ENCODE measurements at places on chromosomes 12 and 14.

GRCh38 chr14:29242755-29243754 lies 476.5 kb downstream of the FOXG1 start:
- DNase-seq = no peak

DNA sequence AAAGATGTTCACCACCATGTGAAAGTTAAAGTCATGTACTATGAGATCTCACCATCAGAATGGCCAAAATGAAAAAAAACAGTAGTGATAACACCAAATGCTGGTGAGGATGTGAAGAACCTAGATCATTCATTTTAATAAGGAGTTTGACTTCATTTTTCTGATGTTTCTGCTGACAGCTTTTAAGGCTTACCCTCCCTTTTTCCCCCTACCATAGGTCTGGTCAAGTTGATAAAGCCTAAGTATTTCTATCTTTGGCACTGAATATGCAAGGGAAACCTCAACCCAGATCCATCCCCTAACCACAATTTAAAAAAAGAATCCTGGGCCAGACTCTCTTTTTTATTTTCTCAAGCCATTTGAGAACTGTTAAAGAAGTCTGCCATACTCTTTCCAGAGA lies 689.6 kb upstream of the FOXG1 start:
- no peak for DNase-seq

DNA sequence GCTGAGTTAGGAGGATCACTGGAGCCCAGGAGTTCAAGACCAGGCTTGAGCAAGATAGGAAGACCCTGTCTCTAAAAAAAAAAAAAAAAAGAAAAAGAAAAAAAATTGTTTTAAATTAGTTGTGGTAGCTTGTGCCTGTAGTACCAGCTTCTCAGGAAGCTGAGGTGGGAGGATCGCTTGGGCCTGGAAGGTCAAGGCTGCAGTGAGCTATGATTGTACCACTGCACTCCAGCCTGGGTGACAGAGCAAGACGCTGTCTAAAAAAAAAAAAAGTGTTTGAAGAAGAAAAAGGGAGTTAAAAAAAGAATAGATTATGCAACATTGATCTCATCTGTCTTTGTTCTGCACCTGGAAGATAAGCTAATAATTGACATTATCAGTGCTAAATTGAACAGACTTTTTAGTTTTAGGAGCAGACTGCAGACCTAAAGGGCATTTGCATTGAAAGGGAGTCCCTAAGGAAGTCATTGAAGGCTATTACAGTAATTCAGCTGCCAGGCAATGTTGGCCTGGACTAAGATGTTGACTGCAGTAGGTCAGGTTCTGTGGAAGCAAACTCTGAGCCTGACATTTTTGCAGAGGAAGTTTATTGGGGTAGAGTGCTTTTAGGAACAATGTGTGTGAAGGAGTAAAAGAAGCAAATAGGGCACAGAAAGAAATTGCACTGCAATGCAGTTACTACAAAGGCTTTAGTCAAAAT lies 215.8 kb downstream of the PCNX1 start:
- DNase-seq = no peak

GRCh38 chr14:24231263-24232120 lies 675 bp downstream of the NEDD8 start:
- DNase-seq = no peak

GRCh38 chr14:68741477-68741791 lies 51.4 kb downstream of the ZFP36L1 start:
- no peak for DNase-seq

DNA sequence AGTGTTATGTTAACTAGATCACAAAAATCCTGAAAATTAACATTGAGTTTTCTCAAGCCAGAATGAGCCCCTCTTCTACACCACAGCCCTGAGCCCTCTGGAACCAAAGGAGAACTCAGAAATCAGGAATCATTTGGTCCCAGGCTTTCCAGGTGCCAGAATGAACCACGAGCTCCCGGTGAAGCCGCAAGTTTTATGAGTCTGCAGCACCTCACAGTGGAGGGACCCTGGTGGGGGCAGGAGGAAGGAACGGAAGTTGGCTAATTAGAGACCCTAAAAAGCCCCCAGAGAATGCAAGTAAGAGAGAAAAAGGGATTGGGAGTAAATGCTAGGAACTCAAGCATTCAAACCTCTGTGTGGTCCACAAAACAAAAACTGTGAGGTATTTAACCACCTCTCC lies 52.9 kb upstream of the BCL2L14 start:
- DNase-seq = no peak

DNA sequence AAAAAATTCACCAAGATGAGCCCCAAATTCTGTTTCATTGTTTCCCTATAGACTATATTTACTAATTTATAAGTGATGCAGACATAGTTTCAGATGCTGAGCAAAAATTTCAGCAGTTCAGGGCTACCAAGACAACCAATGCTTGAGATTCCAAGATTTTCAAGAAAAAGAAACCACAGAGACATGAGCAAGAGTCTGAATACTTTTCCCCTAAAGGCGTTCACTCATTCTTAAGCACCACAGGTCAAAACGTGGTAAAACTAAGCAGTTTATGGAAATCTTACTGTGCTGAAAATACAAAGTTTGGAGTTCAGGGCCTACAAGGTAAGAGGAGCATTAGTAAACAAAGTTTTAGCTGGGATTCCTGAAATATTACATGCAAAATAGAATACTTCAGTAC lies 221.2 kb downstream of the KCNH5 start:
- DNase-seq = no peak

- DNase-seq = no peak
Measured at GRCh38 chr14:102926104-102926503, 3.6 kb downstream of the AMN start.

DNA sequence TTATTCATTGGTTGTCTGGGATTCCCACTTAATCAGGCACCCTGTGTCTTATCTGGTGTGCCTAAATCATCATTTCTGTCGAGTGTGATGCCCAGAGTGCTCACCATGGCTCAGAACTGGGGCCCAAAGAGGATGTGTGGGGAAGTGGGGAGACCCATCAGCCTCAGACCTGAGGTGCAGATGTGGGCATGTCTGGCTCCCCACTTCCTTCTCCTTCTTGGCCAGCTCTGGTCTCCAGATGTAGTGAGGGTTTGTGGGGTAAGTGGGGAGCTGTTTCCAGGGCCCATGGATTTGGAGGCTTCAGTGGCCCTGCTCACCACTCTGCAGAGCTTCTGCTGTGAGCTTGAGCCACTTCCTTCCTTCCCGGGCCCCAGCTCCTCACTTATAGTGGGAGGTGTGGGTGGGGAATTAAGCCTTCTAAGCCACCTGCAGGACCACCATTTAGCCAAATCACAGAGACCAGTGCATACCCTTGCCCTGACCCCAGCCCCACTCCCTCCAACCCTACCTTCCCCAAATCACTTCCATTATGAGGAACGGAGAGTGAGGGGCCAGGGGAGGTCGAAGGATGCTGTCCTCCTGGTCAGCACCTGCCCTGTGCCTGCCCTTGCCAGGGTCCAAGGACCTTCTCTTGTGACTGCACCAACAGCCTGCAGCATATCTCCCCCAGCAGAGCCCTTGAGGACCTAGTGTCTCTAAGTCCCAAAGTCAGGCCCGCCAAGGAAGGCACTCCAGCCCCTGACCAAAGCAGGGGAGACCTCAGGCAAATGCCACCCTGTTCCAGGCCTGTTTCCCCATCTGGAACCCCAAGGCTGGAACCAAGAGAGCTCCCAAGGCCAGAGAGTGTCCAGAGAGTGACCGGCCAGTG lies 278.2 kb upstream of the RTL1 start:
- no peak for DNase-seq

- no peak for DNase-seq
Measured at GRCh38 chr12:54429014-54429471, 10.0 kb upstream of the ITGA5 start.

DNA sequence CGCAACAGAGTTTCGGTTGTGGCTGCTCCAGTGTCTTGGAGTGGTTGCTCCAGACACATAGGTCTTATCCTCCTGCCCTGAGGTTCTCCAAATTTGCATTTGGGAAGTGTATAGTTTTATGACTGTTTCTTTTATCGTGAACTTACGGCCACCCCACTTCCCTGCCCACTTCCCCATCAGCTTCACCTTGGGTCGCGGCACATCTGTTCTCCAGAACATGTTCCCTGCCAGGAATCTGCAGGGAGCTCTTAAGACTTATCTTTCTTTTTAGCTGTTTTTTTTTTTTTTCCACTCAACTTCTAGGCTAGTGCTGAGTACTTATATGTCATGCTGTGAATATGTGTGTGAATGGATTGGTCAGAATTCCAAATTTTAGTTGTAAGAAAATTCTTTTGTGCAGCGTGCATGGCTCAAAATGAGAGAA lies 75.4 kb downstream of the ETV6 start:
- DNase-seq = no peak

DNA sequence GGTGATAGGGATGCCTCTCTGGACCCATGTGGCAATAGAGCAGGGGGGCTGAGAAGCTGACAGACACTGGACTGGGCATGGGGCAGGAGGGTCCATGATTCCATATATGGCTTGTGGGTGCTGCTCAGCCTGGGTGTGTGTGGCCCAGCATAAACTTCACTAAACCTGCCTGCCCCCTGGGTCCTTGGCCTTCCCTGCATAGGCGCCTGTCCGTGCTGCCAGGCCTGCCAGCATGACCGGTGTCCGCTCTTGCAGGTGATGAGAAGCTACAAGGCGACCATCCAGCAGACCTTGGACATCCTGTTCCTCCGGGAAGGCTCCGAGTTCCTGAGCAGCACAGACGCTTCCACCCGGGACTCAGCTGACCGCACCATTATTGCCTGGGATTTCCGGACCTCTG lies 61.6 kb downstream of the BEGAIN start:
- DNase-seq = no peak

DNA sequence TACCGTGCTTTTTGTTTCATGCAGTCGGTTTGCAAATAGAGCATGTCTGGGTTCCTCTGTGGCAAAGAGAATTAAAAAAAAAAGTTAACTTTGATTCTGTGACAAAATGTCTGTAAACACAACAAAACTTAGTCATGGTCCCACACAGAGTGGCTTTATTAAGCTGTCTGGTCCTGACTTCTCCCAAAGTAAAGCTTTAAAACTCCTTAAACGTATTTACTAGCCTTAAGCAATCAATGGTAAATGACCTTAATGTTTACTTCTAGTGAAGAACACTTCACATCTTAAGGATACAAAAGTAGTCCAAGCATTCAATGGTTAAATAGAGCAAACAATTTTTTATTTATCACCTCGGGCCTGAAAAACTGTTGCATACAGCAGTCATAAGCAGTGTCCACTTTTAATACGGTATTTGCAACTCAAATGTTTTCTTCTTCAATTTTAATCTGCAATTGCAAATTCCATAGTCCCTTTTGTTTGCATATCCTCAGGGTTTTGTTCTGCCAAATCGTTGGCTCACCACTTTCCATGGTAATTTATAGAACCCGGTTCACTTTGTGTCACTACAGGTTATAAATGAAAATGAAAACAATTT lies 453.0 kb upstream of the MIS18BP1 start:
- DNase-seq = no peak

DNA sequence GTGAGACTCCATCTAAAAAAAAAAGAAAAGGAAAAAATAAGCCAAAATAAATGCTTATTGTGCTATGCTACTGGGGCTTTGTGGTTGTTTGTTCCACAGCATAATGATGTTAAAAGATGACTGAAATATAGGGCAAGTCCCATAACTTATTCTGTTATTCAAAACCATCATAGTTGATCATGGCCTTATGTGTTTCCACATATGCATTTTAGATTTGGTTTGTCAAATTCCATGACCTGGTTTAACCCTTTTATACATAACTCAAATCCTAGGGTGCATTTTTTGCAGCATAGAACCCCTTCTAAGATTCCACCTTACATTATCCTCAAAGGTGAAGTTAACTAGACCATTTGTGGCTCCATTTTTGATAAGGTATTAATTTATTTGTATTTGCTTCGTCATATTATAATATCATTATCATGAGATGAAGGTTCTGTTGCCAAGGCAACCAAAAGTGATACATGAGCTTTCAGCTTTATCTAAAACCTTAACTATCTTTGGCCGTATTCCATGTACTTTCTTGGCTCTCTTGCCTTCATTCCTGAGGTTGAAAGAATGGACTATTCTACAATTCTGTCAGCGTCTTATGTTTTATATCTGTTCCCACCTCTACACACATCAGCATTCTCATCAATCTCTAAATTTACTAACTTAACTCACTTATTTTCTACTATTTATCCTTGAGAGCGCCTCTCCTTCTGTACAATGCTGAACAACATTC lies 138.7 kb upstream of the DYRK2 start:
- no peak for DNase-seq

DNA sequence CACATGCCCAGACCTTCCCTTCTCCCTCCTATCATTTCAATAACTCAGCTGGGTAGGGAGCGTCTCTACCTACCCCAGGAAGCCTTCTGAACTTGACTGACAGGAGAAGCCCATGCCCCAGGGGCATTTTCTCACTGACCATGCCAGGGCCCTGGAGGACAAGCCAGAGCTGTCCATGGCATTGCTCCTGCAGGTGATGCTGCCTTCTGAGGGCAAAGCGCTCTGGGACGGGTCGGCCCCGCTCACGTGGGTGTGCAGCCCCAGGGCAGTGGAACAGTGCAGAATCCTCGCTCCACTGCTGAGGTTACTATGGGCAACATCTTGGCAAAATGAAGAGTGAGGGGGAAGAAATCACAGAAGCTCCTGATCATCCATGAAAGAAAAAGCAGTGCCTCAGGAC lies 28.5 kb upstream of the CIPC start:
- no peak for DNase-seq

GRCh38 chr12:120869376-120869775 lies 34.8 kb downstream of the SPPL3 start:
- DNase-seq = no peak

DNA sequence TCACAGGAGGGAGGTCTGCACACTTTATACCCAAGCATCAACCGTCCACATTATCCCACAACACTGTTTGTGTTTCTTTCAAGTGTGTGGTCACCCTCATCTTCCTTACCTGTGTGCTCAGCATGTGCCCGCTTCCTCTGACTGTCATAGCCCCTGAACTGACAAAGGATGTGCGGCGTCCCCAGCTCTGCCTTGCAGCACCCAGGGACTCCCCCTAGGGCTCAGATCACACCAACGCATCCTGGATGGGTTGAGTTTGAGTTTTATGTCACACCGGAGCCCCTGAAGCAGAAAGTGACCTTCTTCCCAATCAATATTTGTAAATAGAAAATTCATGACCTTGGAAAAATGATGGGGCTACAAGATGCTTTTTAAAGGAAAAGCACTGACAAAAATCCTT lies 770.7 kb upstream of the TMEM132C start:
- DNase-seq = no peak

DNA sequence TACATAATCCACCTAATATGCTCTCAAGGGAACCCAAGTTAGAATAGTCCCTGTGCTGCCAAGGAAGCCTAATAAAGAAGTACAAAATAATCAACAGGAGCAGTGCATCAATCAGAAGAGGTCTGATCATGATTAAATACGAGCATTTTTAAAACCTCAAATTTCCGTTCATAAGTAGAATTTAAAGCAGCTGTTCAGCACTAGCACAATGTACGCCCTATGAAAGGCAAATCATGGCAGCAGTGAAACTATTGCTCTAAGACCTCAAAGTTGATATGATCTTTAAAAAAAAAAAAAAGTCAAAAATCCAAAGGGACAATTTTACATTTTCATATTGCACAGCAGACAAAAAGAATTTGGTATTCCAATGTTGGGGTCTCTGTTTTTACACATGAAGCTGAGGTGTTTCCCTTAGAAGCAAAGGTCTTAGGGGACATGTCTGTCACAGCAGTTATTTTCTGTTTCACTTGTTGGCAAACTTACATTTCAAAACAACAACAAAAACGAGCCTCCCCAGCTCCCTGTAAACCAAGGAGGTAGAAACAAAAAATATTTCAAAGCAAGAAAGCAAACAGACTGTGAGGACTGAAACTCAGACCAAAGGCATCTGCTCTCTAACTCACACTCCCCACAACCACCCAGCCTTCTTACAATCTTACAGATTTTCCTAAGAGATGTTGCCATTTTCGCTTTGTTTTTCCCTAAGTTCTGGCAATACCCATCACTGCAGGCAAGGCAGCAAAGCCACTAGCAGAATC lies 28.2 kb downstream of the SOX5 start:
- no peak for DNase-seq
